Stimulated activated CD8-positive, alpha-beta memory T cell treated with anti-CD3 and anti-CD28 coated beads, Interleukin-12 subunit alpha, Interleukin-12 subunit beta, amount 100 ng/mL, for 1 hour (primary cell): ENCODE measurements at places on chromosomes 16 and 17.

DNA sequence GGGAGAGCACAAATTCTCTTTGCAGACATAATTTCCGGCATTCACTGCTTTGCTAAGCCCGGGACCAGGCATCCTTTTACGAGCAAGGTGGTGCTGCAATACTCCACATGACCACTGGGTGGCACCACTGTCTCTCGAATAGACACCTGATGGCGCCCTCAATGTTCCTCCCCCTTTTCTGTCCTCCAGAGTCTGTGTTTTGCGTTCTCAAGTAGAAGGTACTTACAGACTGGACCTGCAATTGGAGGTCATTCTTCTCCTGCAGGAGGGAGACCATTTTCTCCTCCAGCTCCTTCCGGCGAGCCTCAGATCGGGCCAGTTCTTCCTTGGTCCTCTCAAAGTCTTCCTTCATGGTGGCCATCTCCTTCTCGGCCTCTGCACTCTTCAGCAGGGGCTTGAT lies 45.2 kb downstream of the MYH13 start:
- peak; percentile 43 for DNase-seq

- DNase-seq, result no peak
These were observed 2.5 kb downstream of the RPAIN start for GRCh38 chr17:5422505-5422904.

- no peak for DNase-seq
These were observed 581 bp downstream of the CHST5 start for GRCh38 chr16:75535211-75535843.

GRCh38 chr17:40568074-40568836 lies 3.0 kb upstream of the CCR7 start:
- DNase-seq, result no peak

DNA sequence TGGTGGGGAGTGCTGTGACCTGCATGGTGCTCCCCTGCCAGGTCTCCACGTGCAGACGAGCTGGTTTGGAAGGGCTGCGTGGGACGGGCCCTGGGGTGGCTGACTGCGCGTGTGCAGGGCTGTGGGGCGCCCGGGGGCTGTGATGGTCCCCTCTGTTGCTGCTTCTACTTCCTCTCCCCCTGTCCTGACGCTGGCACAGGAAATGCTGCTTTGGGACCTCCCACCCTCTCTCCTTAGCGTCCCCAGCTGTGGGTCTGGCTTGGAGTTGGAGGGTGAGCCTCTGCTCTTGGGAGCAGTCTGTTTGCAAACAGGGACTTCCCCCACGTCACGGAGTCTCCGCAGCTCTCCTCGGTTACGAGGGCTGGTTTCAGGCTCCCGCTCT lies 35.2 kb downstream of the TSC2 start:
- DNase-seq, result no peak

DNA sequence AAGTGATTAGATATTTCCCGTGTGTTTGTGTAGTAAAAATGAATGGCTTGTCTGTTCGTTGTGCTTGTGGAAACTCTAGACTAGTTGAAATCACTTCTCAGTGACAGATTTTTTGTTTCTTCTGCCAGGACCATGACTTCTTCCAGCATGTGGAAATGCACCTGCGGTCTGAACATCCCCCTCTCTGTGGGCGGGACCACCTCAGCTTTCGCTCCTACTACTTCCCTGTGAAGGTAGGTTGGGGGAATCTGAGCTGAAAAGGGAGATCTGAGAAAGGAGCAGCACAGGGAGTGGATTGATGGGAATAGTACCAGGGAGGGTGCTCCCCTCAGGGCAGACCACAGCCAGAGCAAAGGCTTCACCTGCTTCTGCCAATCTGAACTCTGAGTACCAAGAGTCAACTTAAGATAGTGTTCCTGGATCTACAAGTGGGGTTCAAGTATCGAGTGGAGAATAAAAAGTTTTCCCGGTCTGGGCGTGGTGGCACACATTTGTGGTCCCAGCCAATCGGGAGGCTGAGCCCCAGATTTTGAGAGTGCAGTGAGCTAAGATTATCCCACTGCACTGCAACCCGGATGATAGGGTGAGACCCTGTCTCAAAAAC lies 47.5 kb downstream of the SF3B3 start:
- no peak for DNase-seq

DNA sequence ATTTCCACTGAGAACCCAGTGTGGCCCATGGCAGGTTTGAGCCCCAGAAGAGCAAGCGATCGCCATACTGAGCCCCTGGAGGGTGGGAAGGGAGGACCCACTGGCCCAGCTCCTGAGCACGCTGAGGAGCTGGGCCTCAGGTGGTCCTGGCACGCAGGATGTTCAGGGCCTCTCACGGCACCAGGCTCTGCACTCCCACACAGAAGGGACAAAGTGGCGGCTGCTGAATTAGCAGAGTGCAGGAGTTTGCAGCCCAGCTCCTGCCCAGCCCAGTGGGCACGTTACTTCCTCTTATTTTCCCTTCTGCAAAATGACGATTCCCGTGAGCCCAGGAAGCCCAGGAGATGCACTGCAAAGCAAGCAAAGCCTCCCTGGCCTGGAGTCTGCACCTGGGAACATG lies 42.3 kb upstream of the MTSS2 start:
- no peak for DNase-seq

DNA sequence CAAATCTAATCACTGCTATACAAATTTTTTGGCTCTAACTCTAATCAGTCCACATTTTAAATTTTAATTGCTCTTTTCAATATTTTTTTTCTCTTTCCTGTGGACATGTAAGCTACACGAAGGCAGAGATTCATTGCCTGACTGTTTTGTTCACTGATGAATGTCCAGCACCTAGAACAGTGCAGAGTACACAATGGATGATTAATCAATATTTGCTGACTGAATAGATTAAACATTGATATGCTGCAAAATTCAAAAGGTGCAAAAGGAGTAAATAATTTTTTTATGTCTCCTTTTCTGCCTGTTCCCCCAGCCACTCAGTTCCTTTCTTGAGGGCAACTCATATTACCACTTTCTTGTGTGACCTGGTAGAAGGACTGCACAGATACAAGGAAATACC lies 32.8 kb downstream of the SCNN1B start:
- no peak for DNase-seq

GRCh38 chr16:86521236-86522197 lies 11.2 kb downstream of the FOXF1 start:
- no peak for DNase-seq

GRCh38 chr17:79791735-79792161 lies 5.1 kb downstream of the CBX8 start:
- no peak for DNase-seq

DNA sequence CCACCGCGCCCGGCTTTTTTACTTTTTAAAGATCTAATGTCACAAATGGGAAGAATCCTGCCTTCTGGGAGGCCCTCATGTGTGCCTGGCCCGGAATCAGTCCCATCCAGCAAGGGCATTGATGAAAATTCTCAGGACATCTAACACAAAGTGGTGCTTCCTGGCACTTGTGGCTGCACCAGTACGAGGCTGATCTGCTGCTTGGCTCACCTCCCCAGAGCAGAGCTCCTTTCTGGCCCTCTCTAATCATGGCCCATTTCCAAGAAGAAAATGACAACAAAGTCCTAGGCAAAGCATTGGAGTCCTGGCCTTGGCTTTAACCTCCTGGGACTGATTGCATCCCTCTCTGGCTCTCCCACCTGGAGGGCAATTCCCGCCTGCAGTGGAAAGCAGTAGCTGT lies 50.7 kb upstream of the SIAH1 start:
- no peak for DNase-seq

DNA sequence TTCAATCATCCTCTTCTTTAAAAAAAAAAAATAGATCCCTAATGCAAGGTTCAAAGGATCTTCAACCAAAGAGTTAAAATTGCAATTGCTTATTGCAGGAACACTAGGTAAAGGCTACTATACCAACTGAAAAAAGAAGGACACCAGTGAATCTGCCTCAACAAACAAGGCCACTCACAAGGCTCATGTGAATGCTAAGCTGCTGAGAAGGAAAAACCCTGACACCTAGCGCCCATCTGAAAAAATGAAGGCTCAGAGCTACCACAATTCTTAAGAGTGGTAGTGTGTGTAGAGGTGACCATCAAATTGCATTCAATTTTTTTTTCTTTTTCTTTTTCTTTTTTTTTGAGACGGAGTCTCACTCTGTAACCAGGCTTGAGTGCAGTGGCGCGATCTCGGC lies 201.6 kb upstream of the C17orf78 start:
- no peak for DNase-seq

DNA sequence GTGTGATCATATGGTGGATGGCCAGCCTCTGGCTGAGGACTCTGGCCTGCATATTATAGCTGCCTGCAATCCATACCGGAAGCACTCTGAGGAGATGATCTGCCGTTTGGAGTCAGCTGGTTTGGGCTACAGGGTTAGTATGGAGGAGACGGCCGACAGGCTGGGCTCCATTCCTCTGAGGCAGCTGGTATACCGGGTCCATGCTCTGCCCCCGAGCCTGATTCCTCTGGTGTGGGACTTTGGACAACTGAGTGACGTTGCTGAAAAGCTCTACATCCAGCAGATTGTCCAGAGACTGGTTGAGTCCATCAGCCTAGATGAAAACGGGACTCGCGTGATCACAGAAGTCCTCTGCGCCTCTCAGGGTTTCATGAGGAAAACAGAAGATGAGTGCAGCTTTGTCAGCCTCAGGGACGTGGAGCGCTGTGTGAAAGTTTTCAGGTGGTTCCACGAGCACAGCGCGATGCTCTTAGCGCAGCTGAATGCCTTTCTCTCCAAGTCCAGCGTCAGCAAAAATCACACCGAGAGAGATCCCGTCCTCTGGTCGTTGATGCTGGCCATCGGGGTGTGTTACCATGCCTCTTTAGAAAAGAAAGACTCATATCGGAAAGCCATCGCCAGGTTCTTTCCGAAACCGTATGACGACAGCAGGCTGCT lies 69.0 kb upstream of the ENDOV start:
- DNase-seq, result no peak

- DNase-seq, result no peak
These were observed 44.8 kb upstream of the MSI2 start for GRCh38 chr17:57211543-57211942.

GRCh38 chr17:62032480-62032879 lies 32.6 kb downstream of the MED13 start:
- DNase-seq, result no peak

DNA sequence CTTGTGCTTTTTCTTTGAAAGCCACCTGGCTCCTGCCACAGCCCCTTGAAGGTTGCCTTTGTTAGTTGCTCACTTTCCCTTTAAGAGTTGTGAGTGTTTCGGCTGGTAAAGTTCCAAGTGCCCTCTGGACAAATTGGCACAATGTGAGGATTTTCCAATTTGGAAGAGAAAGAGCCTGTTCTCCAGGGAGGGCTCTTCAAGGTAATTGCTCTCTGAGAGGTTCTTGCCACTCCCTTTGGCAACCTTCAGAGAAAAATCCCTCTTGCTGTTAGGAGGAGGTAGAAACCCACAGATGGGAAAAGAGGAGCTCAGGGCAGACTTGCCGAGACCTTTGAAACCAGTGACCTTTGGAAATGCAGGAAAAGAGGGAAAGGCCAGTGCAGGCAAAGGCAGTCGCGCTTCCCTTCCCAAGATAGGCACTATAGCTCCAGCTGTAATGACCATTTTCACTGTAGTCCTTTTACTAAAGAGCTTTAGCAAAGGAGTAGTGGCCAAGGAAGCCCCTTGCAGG lies 49.0 kb upstream of the AKAP1 start:
- DNase-seq, result no peak

DNA sequence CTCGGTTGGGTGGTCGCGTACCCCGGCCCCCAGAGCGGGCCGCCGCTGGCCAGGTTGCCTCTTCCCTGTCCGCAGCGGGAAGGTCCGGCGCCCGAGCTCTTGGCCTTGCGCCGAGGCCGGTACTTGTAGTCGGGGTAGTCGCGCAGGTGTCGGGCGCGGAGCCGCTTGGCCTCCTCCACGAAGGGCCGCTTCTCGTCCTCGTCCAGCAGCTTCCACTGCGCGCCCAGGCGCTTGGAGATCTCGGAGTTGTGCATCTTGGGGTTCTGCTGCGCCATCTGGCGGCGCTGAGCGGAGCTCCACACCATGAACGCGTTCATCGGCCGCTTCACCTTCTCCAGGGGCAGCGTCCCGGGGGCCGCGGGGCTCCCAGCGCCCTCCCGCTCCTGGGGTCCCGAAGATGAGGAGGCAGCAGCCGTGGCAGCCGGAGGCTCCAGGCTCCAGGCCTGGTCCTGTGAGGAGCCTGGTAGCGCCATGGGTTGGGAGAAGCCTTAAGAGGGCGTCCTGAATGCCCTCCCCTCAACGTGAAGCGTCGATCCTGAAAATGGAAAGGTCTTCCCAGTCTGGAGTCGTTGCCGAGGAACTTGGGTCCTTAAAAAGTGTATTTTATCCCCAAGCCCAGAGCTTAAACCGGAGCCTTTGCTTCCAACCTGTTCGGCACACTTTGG lies 558 bp downstream of the SOX15 start:
- peak; percentile 46 for DNase-seq

DNA sequence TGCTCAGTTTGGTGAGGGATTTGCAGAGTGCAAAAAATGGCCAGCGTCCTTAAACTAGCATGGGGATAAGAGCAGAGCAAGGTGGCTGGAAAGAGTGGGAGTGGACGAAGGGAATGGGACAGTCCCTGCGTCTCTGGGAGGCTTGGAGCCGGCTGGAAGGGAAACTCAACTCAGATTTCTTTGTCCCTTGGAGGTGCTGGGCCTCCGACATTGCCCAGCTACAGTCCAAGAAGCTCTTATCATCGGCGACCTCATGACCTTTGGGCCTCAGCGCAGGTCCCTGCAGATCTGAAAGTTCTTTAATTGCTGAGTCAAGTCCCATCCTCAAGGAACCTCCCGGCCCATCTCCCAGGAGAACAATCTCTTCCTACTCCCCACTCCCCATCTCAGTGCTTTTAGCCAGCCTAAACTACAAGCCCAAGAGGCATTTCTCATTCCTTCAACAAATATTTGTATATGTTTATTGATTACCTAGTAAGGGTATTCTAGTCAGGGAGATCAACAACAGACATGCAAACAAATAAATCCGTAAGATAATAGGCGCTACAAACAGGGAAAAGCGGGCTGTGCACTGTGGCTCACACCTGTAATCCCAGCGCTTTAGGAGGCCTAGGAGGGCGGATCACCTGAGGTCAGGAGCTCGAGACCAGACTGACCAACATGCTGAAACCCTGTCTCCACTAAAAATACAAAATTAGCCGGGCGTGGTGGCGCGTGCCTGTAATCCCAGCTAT lies 985 bp upstream of the TMEM107 start:
- DNase-seq, result no peak

DNA sequence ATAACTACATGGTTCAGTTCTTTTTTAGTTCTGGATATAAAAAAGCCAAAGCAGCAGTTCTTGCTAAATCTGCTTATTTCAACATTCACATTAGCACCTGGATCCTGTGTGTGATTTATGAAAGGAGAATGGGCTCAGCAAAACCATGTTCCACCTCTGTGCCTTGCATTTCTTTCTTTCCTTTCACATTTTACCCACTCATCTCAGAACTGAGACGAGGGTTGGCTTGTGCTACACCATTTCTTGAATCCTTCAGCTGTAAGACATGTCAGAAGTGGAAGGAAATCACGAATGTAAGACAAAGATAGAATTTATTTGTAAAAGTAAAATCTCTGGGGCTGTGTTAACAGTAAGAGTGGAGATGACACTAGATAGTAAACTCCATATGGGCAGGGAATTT lies 1.2 kb upstream of the UTP6 start:
- DNase-seq, result no peak
